ENCODE measurements at places on chromosomes 3 and 15.

DNA sequence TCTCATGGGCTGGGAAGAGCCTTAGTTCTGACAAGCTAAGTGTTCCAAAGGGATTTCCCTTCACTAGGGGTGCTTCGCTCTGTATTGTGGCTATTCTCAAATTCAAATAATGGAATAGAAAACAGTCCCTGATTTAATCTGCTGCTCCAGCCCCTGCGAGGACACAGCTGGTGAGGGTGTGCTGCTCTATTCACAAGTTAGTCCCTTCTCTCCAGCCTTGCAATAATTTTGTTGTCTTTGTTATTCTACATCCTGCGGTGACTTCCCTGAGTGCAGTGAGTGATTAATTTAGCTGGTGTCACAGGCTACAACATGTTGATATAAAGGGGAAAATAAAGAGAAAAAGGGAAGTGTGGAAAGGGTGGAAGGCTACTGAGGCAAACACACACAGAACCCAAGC, 180.5 kb upstream of the VEPH1 start:
- no peak for DNase-seq

GRCh38 chr3:142857056-142857455, 31.8 kb downstream of the PCOLCE2 start:
- DNase-seq, result no peak

- DNase-seq, result no peak
These were observed 50.5 kb downstream of the TNFAIP8L3 start for GRCh38 chr15:51044037-51044727.

DNA sequence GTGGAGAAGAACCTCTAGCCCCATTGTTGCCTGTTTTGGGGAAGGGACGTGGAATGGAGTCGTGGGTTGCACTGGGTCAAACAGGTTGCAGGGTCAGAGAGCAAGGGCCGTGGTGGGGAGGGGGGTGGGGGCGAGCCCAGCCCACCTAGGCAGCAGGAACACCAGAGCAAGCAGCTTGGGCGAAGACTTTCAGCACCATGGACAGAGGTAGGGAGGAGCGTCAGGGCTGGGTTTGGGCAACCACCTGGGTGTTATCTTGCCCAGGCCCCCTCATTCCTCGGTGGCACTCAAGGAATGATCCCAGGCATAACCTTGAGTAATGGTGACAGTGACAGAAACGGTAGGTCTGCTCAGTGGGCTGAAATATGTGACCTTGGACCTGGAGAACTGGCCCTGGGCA, 45.9 kb upstream of the TMEM115 start:
- no peak for DNase-seq

DNA sequence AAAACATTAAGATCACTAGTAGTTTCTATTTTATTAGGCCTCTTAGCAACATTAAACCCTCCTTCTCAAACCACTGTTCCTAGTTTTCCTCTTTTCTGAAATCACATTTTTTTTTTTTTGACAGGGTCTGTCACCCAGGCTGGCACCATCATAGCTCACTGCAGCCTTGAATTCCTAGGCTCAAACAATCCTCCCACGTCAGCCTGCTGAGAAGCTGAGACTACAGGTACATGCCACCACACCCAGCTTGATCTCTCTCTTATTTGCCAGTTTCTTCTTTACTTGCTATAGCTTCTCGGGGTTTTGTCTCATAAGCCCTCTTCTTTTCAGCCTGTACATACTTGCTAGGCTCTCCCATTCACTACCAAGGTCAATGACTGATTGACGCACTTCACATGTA, 28.0 kb downstream of the SENP8 start:
- DNase-seq, result no peak

DNA sequence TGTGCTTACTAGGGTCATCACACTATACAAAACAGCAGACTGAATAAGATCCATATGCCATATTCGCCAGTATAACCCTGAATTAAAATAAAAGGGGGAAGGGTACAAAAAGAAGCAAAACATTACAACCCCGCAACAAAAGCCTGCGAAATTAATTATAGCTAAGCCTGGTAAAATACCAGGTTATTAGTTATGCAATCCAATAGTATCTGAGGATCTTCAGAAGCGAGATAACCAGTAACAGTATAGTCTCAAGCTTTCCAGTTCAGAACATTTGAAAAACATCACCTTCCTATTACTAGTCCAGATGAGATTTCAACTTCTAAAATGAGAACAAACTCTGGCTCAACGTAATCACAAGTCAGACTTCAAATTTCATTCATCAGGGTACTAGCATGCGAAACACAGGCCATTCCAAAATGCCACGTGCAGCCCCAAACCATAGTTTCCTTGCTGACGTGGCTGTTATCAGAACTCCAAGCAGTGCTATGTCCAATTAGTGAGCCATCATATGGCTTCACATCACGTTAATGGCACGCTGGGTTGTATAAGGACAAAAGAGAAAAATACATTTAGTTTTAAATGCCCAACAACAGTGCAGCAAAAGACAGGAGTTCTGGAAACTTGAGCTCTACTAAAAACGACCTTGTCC, 1.1 kb downstream of the SSR3 start:
- DNase-seq, result no peak

Measured in left hindlimb (tissue), 1 donor.